ENCODE measurements at places on chromosomes 13 and 19. TPM values are rescaled to one million over a fixed set of nuclear protein-coding genes. Genes with fewer than 3 reads are reported as not detected.

Gene PROZ
- not detected for total RNA-seq

Gene OR7C1
- 0.05 TPM for total RNA-seq

Gene ELAVL3
- total RNA-seq = not detected

Gene SIGLEC5
- not detected for total RNA-seq

Gene PRODH2
- total RNA-seq = not detected

Gene TBXA2R
- total RNA-seq = 0.16 TPM

Gene FUT2
- total RNA-seq = not detected

Gene IGFL3
- total RNA-seq = not detected

Gene CCDC194
- not detected for total RNA-seq

Gene ZNF30
- total RNA-seq = 4.7 TPM

Gene LILRB1
- total RNA-seq = not detected

Gene RELB
- total RNA-seq = 14.2 TPM

Gene MAG
- not detected for total RNA-seq
